ENCODE measurements at places on chromosomes 13 and 19. TPM values are rescaled to one million over a fixed set of nuclear protein-coding genes. Genes with fewer than 3 reads are reported as not detected.

Gene ZNF135
- 6.1 TPM for total RNA-seq

Gene SIAH3
- total RNA-seq = not detected

Gene JAK3
- total RNA-seq = 2.6 TPM

Gene SIGLEC8
- total RNA-seq = not detected

Gene LIM2
- not detected for total RNA-seq

Gene SIGLEC5
- not detected for total RNA-seq

Gene ZNF888
- total RNA-seq = 2.6 TPM

Gene MYH14
- total RNA-seq = not detected

Gene PSPN
- 1.7 TPM for total RNA-seq

Gene LILRB1
- not detected for total RNA-seq

Gene PALM
- 3.9 TPM for total RNA-seq

Gene REXO1
- 12.9 TPM for total RNA-seq

Gene NTN5
- 0.33 TPM for total RNA-seq

Gene VSTM2B
- not detected for total RNA-seq

Gene SRRM5
- total RNA-seq = 0.17 TPM

Gene ZNF626
- 14.7 TPM for total RNA-seq

Gene ADGRE3
- not detected for total RNA-seq

Gene LHB
- total RNA-seq = not detected

Gene CPB2
- total RNA-seq = not detected

Gene GPR4
- 0.73 TPM for total RNA-seq

Gene SHANK1
- total RNA-seq = 7.3 TPM

Gene KCNN4
- 1.0 TPM for total RNA-seq

Gene GPR18
- not detected for total RNA-seq
